ENCODE measurements at places on chromosomes 7 and 10.

DNA sequence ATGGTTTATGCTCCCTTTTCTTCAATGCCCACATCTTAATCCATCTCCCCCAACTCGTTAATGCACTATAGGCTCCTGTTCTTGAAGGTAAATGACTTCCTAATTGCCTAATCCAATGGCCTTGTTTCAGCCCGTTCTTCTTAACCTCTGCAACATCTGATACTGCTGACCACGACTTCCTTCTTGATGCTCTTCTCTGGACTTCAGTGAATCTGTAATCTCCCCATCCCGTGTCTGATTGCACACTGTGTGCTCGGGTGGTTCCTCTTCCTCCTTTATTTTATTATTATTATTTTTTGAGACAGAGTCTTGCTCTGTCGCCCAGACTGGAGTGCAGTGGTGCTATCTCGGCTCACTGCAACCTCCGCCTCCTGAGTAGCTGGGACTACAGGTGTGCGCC lies 58.9 kb downstream of the HIPK2 start:
- no peak for DNase-seq

- DNase-seq: no peak
Measured at GRCh38 chr7:127871226-127871625, 160.0 kb downstream of the LRRC4 start.

DNA sequence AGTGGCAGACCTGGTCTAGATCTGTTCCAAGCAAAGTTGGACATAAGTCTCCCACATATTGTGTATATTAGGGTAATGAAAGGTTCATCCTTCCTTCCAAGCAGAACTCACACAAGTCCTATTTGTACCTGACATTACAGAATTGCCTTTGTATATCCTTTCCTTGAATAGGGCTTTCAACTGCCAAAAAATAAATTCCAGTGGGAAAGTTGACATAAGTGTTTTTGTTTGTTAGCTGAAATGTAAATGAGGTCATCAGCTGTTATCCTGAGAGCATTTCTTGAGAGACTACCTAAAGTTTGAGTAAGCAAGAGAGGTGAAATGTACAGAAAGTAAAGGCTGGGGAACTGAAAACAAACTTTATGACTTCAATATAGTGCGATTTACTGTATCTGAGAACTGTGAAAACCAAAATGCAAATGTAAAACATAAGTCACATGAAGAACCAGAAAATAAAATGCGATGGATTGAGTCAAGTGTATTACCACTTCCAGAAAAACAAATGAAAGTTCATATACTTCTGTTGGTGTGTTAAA lies 527.3 kb upstream of the SEMA3D start:
- no peak for DNase-seq

- DNase-seq: no peak
Measured at GRCh38 chr7:12518920-12519681, 51.4 kb upstream of the SCIN start.

DNA sequence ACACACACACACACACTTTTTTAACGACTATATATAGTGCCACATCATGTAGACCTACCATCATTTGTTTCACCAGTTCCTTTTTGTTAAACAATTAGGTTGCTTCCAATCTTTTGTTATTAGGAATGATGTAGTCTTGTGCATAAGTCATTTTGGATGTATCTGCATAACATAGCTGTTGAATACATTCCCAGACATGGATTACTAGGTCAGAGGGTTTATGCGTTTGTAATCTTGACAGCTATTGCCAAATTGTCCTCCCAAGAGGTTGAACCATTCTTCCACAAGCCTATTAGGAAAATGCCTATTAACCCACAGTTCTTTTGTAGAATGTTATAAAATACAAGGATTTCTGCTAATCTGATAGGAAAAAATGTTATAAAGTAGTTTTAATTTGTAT lies 87.3 kb downstream of the PALS2 start:
- peak; percentile 74 for DNase-seq

GRCh38 chr10:127873901-127874470 lies 18.8 kb downstream of the CLRN3 start:
- DNase-seq: no peak

DNA sequence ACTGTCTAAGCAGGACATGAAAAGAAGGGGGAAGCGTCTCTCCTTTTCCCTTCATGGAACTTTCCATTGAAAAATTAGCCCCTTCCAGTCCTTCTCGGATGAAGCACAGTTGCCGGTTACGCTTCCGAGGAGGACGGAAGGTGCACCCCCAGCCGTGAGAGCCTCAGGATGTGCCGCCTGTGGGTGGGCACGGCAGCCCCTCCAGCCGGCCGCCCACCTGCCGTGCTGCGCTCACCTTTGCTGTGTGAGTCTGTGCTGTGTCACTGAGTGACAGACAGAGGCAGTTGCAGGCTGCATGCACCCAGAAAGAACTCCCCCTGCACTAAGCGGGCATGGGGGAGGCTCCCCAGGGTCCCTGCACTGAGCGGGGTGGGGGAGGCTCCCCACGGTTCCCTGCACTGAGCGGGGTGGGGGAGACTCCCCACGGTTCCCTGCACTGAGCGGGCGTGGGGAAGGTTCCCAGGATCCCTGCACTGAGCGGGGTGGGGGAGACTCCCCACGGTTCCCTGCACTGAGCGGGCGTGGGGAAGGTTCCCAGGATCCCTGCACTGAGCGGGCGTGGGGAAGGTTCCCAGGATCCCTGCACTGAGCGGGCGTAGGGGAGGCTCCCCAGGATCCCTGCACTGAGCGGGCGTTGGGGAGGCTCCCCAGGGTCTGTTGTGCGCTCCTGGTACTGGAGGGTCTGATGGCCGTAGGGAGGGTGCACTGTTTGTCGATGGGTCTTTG lies 74.2 kb downstream of the DNAJB6 start:
- DNase-seq: no peak

DNA sequence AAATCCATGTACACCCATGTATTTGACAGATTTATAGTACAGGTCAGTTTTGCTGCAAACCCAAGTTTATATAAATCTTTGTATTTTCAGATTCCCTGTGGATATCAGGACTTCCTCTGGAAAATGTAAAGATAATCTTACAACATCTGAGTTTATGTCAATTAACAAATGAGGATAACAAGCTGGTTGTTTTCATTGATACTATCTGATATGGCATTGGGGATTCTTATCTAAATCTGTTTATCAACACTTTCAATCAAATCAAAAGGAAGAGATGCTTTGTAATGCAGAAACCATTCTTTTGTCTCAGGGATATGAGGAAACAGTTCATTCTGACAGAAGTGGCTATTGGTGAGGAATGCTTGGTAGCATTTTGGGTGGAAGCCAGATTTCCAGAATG lies 64.9 kb upstream of the FAM204A start:
- DNase-seq: no peak

GRCh38 chr7:144670218-144670617 lies 165.6 kb downstream of the TPK1 start:
- DNase-seq: no peak

- no peak for DNase-seq
Measured at GRCh38 chr10:74097776-74098175, 52.9 kb downstream of the AP3M1 start.

DNA sequence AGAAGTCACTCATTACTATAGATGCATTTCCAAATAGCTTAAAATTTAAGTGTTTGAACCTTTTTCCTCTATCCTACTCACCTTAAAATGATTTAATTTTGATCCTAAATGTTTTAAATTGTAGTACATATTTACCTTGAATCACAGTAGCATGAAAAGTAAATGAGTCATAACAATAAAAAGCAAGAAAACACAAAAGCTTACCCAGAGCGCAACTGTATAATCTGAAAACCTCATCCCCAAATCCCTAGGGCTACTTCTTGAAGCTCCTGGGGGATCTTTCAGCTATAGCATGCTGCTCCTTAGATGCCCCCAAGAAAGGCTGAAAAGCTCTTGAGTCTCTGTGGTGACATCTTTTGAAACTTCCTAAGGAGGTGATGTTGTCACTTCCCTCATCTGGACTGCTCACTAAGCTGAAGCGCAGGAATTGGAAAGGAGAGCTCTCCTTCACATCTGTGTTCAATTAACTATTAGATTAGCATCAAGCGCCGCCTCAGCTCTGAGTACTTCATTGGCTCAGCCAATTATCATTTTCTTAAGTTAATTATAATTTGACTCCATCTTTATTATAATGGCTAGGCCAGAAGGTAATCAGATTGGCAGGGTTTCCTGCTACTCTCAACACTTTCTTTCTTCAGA lies 60.2 kb downstream of the SEMA3E start:
- DNase-seq: no peak

DNA sequence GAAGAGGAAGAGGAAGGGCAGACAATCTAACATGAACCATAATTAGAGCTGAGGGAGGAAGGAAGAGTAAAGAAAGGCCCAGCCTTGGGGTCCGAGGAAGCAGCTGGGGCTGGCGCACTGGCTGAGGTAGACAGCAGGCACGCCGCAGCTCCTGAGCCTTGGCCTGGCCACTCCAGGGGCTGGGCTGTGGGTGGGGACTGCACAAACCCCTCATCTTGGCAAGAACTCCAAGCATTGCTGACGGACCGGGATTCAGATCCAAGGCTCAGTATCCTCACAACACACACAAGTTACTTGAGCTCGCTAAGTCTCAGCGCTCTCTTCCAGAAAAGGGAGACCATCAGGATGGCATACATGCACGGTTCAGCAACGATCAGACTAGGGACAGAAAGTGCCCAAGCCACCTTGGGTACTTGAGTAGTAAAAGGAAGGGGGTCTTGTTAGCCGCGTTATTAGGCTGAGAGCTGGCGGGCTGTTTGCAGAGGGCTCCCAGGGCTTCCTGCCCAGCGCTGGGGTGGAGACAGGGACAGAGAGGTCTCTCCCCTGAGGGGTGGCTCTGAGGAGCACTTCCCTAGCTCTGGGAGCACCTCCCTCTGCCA lies 4.5 kb downstream of the TNS3 start:
- no peak for DNase-seq

DNA sequence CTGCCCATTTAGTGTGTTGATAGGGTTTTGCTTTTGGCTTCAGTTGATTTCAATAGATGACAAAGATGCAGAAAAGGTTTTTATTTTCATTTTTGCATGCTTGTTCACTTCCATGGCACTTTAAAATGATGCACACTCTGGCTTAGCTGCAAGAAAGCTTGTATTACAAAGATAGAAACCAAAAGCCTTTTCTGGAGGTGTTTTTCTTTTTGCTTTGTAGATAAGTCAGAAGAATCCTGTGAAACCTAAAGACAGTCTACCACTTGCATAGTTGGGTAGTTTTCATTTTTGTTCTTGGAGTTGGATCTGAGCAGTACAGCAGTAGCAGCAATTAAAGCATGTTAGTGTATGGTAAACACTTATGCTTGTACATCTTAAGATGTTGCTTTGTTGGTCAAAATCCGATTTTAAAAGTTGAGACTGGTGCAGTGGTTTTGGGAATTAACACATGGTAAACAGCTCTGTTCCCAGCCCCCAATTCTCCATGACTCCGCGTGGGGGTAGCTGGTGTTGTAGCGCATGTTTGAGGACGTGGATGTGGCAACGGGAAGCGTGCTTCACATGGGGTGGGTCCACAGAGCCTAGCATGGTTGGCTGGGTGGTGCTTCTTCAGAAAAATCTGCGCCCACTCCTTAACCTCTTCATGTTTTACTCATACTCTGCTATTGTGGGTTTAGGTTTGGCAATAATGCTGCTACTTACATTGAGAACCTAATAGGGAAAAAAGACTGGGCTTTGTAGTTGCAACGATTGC lies 19.8 kb downstream of the CCNY start:
- DNase-seq: no peak

GRCh38 chr10:48231178-48231577 lies 43.3 kb downstream of the FRMPD2 start:
- no peak for DNase-seq

GRCh38 chr10:58638388-58638787 lies 125.7 kb downstream of the BICC1 start:
- DNase-seq: no peak

DNA sequence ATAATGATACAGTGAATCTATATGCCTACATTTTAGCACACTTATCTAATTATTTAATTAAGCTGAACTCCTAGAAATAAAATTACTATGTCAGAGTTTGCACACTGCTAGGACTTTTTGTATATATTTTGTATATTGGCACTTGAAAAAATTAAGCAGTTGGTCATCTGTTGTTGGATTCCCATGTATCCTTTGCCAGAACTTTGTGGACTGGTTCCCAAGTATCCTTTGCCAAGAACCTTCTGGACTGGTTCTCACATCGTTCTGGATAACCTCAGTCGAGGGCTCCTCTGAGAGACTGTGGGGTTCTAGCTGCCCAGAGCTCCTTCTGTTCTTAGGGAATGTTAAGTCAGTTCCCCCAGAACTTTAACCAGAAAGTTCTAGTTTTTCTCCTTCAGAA lies 108.8 kb upstream of the IFRD1 start:
- no peak for DNase-seq

DNA sequence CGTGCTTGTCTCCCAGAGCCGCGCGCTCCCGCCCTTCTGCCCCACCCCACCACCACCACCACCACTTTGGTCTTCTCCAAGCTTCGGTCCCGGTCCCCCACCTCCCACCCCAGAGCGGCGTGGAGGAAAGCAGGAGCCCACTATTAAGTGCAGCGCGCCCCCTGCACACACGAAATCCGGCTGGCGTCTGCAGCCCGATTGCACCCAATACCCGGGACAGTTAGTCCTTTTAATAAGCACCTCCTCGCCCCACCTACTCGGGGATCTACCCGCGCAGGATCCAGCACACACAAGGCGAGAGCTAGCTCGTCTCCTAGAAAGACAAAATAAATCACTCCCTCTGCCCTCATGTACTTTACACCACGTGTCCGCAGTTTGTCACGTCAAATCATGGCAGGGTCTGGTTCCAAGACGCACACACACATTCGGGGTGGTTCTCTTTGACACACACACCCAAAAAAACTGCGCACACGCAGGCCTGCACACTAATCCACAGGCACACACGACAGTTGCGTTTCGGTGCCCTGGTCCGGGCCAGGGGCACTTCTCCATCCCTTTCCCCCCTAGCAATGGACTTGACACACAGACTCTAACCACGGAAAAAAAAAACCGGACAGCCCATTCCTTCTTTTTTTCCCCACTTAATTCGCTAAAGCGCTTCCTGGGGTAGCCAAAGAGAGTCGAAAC lies 1.6 kb downstream of the SFMBT2 start:
- DNase-seq: no peak

DNA sequence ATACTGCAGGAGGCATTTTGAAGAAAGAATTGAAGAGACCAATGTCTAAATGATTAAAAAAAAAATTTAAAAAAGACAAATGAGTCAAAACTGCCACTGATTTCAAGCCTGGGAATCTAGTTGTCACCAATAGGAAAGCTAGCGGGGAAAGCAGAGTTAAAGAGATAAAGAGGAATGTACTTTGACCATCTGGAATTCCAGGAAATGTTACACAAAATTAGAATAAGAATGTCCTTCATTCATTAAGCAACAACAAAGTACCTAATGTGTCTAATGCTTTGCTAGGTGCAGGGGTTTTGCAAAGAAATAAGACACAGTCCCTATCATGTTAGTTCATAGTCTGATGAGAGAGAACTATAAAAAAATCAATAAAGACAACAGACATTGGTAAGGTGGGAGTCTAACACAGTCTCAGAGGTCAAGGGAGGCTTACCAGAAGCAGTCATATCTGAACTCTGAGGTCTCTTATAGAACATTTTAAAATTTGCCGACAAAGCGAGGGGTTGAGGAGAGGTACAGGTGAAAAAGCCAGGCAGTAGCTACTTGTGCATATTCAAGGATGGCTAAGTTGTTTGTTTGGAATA lies 8.8 kb upstream of the TYSND1 start:
- no peak for DNase-seq

- no peak for DNase-seq
Measured at GRCh38 chr7:93558705-93559614, 15.6 kb downstream of the CALCR start.

- DNase-seq: no peak
Measured at GRCh38 chr7:153217032-153217431, 457.5 kb downstream of the ACTR3B start.
